PC-9 (cell line): ENCODE measurements at places on chromosomes 13 and 19. TPM values are rescaled to one million over a fixed set of nuclear protein-coding genes. Genes with fewer than 3 reads are reported as not detected.

GRCh38 chr19:49716154-49716553 lies 25.2 kb downstream of the CPT1C start:
- no peaks in the 10 kb centered on the region for H3K36me3 ChIP-seq
- H3K27ac ChIP-seq: no peak overlapping the region
- DNase-seq: no peak
- peaks cover 28% of the 10 kb centered on the region for H3K4me1 ChIP-seq
- no peaks in the 10 kb centered on the region for H3K27me3 ChIP-seq
- no peak overlapping the region for H3K4me3 ChIP-seq

DNA sequence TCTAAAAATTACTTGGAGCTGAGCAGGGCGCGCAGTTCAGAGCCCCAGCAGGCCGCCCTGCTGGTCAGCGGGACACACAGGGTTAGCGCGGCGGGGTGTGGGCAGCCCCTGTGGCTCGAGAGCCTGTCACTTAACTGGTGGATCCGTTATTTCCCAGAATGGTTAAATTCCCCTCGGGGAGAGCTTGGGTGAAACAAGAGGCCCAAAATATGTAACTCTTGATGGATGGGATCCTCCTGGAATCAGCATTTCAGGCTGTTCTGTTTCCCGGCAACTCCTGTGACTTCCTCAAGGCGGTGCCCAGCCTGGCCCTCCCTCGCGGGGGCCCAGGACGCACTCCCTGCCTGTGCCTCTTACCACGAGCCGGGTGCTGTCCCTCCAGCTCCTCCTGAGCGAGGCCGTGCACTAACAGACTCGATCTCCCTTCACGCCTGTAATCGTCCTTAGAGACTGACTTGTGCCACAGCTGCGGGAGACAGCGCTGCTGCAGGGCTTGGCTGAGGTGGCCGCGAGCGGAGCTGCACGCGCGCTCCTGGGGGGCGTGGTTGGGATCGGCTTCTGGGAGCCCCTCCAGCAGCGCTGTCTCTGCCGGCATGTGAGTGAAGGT lies 9.7 kb downstream of the PTBP1 start:
- H3K27me3 ChIP-seq: no peaks in the 10 kb centered on the region
- H3K27ac ChIP-seq: no peak overlapping the region
- no peak overlapping the region for H3K4me3 ChIP-seq
- no peaks in the 10 kb centered on the region for H3K4me1 ChIP-seq

DNA sequence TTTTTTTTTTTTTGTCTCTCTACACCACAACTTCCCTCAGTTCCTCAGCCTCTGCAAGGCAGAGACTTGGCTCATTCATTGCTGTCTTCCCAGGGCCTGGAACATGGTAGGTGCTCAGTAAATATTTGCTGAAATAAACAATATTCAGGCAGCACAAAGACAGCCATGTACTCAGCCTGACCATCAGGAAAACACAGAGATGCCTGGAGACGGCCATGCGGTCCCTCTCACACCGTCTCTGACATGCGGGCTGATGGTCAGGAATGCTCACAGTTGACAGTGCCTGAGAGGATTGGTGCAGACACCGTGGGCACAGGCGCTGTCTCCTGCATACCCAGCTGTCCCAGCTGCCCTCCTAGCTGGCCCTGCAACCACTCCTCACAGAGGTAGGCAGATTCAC lies 924 bp downstream of the PRAM1 start:
- peaks cover 7% of the 10 kb centered on the region; the same call in 1 of the 2 replicates for H3K27me3 ChIP-seq
- no peaks in the 10 kb centered on the region for H3K4me1 ChIP-seq
- DNase-seq: no peak

DNA sequence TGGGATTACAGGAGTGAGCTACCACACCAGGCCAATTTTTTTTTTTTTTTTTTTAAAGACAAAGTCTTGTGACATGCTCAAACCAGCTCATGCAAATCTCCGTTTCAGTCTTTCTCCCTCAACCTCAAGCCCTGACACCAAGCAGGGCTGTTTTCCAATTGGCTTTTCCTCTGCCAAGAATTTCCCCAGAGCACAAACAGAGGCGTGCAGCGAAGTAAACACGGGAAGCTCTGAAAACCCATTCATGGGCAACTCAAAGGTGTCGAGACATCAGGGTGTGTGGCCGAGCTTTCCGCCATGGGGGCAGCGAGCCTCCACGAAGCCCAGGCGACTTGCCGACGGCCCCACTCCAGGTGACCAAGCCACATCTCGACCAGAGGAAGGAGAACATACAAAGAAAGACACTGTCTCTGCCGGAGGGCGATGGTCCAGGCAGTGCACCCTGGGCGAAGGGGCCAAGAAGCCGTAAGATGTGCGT lies 70.0 kb downstream of the INSR start:
- no peaks in the 10 kb centered on the region for H3K27me3 ChIP-seq
- H3K4me1 ChIP-seq: no peaks in the 10 kb centered on the region
- no peak overlapping the region for H3K27ac ChIP-seq
- H3K36me3 ChIP-seq: no peaks in the 10 kb centered on the region
- no peak overlapping the region for H3K4me3 ChIP-seq
- DNase-seq: no peak

DNA sequence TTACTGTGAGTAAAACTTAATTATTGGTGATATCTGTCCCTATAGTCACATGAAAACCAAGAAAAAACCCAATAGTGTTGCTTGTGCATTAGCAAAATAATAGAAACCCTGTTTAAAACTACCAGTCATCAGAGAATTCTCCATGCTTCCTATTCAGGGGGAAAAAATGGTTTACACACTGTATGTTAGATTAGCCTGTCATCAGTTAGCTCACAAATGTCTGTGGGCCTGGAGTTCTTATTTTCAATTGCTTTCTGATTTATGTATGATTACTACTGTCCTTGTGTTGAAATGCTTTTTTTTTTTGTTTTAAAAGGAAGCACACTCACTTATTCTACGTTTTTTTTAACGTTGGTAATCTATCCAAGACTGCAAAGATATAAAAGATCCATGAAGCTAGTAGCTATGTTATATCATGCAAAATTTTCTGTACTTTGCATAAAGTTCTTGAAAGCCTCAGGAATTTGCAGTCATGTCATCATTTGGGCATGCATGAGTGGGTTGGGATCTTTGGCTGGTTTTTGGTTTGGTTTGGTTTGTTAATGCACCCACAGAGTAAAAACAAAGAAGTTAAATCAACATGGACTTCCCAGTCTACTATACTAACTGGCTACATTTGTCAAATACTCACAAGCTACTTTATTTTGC lies 25.9 kb downstream of the RXFP2 start:
- DNase-seq: no peak
- H3K4me1 ChIP-seq: no peaks in the 10 kb centered on the region
- no peaks in the 10 kb centered on the region for H3K36me3 ChIP-seq

DNA sequence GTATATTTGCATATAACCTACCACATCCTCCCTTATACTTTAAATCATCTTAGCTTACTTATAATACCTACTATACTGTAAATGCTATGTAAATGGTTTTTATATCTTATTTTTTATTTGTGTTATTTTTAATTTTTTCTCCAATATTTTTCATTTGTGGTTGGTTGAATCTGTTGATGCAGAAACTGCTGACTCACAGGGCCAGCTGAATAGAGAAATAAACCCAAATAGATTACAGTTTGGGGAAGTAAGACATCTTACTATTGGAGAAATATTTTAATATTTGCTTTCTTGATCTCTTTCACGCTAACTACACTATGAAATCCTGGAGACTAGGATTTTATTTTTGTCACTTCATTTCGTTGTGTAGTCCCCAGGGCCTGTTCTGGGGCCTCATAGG lies 7.1 kb downstream of the SMAD9 start:
- H3K4me1 ChIP-seq: peaks cover 7% of the 10 kb centered on the region; the same call in 1 of the 2 replicates
- no peak overlapping the region for H3K27ac ChIP-seq
- no peak overlapping the region for H3K4me3 ChIP-seq
- no peak for DNase-seq
- no peaks in the 10 kb centered on the region for H3K27me3 ChIP-seq
- H3K36me3 ChIP-seq: no peaks in the 10 kb centered on the region

GRCh38 chr13:100428986-100429385 lies 159.6 kb downstream of the GGACT start:
- H3K27ac ChIP-seq: no peak overlapping the region
- H3K4me1 ChIP-seq: peaks cover 14% of the 10 kb centered on the region
- no peaks in the 10 kb centered on the region for H3K27me3 ChIP-seq
- H3K36me3 ChIP-seq: no peaks in the 10 kb centered on the region
- no peak for DNase-seq
- no peak overlapping the region for H3K4me3 ChIP-seq

GRCh38 chr13:77574096-77574495 lies 38.6 kb downstream of the SCEL start:
- no peaks in the 10 kb centered on the region for H3K27me3 ChIP-seq
- no peak overlapping the region for H3K27ac ChIP-seq
- H3K4me3 ChIP-seq: no peak overlapping the region
- H3K4me1 ChIP-seq: no peaks in the 10 kb centered on the region
- H3K36me3 ChIP-seq: no peaks in the 10 kb centered on the region

DNA sequence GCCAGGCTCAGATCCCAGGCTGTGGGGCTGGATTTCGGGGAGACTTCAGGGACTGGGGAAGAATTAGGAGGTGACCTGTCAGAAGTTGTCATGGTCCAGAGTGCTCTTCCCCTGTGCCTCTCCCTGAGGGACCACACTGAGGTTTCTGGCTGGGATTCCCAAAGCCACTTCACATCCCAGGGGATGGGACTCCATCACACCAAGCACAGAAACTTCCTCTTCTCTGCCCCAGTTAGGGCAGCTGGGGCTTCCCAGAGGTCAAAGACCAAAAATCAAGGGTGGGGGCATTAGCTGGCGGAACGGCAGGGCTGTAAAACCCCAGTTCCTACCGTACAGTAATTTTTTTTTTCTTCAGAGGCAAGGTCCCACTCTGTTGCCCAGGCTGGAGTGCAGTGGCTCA lies 7.4 kb downstream of the FCER2 start:
- H3K4me3 ChIP-seq: no peak overlapping the region
- H3K4me1 ChIP-seq: no peaks in the 10 kb centered on the region
- H3K36me3 ChIP-seq: no peaks in the 10 kb centered on the region
- peaks cover 86% of the 10 kb centered on the region for H3K27me3 ChIP-seq
- no peak overlapping the region for H3K27ac ChIP-seq
- no peak for DNase-seq

GRCh38 chr13:98917116-98917515 lies 60.7 kb downstream of the DOCK9 start:
- no peak for DNase-seq
- H3K27me3 ChIP-seq: no peaks in the 10 kb centered on the region
- no peaks in the 10 kb centered on the region for H3K4me1 ChIP-seq
- no peak overlapping the region for H3K4me3 ChIP-seq

DNA sequence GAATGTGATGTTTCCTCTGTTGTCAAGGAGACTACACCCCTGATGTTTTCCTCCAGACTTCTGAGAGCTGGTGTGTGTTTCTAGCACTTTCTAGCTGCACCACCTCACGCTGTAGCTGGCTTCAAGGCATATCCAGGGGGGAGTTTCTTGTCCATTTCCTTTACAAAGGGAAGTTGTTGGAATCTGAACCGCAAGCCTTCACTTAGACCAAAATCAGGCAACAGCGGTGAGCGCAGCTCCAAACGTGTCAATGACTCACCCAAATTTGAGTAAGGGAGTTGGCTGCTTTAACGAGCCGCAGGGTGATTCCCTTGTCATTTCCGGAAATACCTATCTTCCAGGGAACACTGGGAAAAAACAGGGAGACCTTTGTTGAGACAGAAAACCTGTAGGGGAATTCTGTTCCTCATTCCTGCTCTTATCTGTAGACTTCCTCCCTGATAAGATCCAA lies 2.5 kb downstream of the LDLR start:
- H3K4me3 ChIP-seq: peak overlapping the region; percentile 90
- DNase-seq: peak; percentile 99
- H3K27ac ChIP-seq: peak overlapping the region; percentile 98
- peaks cover 37% of the 10 kb centered on the region for H3K36me3 ChIP-seq
- H3K4me1 ChIP-seq: peaks cover 70% of the 10 kb centered on the region

DNA sequence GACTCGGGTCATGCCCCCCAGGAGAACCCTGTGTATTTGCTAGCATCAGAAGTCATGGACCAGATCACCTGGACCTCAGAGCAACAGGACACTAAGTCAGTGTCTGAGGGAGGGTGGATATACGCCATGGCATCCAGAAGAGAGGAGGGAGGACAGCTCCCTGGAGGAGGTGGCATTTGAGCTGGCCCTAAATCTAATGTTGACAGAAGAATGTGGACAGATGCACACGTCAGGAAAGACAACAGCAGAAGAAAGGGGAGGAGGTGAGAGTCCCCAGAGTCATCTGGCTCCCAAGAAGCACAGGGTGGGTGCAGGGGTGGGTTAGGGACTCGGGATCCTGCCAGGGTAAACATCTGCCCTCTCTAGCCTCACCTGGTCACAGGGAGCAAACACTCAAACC lies 24.5 kb upstream of the CCNE1 start:
- no peak for DNase-seq
- H3K36me3 ChIP-seq: no peaks in the 10 kb centered on the region
- H3K27ac ChIP-seq: no peak overlapping the region
- H3K27me3 ChIP-seq: no peaks in the 10 kb centered on the region

DNA sequence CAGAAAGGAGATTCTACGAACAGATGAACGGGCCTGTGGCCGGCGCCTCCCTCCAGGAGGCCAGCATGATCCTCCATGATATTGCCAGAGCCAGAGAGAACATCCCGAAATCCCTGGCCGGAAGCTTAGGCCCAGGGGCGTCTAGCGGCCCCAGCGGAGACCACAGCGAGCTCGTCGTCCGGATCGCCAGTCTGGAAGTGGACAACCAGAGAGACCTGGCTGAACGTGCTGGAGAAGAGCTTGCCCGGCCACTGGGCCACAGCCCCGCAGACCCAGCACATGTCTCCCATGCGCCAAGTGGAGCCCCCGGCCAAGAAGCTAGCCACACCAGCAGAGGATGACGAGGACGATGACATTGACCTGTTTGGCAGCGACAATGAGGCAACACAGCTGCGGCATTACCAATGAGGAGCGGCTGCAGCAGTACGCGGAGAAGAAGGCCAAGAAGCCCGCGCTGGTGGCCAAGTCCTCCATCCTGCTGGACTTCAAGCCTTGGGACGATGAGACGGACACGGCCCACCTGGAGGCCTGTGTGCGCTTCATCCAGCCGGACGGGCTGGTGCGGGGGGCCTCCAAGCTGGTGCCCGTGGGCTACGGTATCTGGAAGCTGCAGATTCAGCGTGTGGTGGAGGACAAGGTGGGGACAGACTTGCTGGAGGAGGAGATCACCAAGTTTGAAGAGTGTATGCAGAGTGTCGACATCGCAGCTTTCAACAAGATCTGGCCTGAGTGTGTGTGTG lies 78.8 kb upstream of the FRY start:
- H3K27ac ChIP-seq: no peak overlapping the region
- H3K27me3 ChIP-seq: no peaks in the 10 kb centered on the region
- H3K4me1 ChIP-seq: peaks cover 14% of the 10 kb centered on the region; the same call in 1 of the 2 replicates
- H3K4me3 ChIP-seq: no peak overlapping the region

Gene PSG11
- not detected in 2 replicates for total RNA-seq

Gene ZNF296
- 3.1 and 3.7 TPM in 2 replicates for total RNA-seq

Gene SUGT1
- 48.8 and 57.2 TPM in 2 replicates for total RNA-seq

Gene IGSF23
- not detected in 2 replicates for total RNA-seq
